ENCODE measurements at places on chromosomes 16 and 17.

DNA sequence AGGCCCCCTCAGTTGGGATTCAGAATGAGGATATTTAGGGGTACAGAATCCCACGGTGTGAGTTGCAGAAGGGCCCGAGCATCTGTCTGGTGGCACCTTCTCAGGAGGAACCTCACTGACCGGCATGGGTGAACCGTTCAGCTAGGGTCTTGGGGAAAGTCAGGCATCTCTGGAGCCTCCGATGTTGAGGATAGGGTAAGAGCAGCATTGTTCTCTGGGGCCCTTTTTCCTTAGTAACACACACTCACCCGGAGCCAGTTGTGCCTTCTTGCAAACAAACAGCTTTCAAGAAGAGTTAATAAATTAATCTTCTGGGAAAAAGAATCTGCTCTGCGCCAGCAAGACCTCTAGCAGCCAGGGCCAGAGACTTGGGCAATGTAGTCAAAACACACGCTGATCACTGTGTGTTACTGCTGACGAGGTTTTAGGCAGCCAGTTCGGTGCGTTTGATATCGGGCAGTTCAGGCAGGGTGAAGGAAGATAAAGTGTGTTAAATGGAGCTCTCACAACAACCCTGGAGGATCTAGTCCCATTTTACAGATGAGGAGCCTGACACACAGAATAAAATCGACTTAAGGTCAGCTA, 48.9 kb downstream of the MSI2 start:
- DNase-seq: no peak

- no peak for DNase-seq
These were observed 124.9 kb downstream of the ABCA8 start for GRCh38 chr17:68830313-68830712.

- no peak for DNase-seq
These were observed 183.6 kb downstream of the MAP2K6 start for GRCh38 chr17:69597898-69598692.

- DNase-seq: no peak
These were observed 13.6 kb downstream of the HSD11B2 start for GRCh38 chr16:67444259-67445125.

GRCh38 chr17:81558941-81559806, 7.0 kb upstream of the FAAP100 start:
- DNase-seq: no peak

All from GM12865 (cell line).